ENCODE measurements at places on chromosomes 4 and X.

DNA sequence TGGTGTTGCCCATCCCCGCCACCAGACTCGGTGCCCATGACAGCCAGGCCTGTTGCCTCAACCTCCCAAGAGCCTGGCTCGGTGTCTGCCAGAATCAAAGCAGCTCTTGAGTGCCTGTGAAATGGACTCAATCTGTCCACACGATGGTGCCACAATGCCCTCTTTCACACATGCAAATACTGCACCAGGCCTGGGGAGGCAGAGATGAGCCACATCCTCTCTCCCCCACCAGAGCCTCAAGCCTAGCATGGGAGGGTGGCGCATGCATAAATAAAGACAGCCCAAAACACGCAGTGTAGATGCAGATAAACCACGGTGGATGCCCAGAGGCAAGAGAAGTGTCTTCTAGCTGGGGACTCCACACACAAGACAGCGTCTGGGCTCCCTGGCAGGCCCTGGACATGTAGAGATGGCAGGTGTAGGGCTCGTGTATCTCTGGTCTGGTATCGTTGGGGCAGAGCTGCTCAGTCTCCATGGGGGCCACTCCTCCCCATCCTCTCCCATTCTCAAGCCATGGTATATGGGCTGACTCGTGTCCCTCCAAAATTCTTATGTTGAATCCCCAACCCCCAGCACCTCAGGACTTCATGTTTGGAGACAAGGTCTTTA lies 65.6 kb downstream of the JAKMIP1 start:
- DNase-seq = no peak

GRCh38 chr4:160611181-160611580 lies 1508.3 kb downstream of the RAPGEF2 start:
- no peak for DNase-seq

DNA sequence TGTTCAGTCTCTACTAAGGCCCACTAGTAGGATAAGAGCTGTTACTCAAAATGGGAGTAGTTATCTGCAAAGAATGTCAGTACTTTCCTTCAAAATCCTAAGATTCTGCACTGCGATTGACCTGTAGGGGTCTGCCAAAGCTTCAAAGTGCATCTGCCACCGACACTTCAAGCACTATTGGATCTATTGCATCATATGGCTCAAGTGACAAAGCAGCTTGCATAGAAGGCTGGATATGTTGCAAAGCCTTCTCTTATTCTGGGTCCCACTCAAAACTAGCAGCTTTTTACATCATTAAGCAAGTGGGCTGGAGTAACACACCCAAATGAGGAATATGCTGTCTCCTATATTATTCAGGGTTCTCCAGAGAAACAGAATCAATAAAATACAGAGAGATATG lies 115.4 kb upstream of the EMCN start:
- DNase-seq = no peak

- DNase-seq = no peak
Measured at GRCh38 chr4:55297346-55297745, 48.7 kb upstream of the SRD5A3 start.

DNA sequence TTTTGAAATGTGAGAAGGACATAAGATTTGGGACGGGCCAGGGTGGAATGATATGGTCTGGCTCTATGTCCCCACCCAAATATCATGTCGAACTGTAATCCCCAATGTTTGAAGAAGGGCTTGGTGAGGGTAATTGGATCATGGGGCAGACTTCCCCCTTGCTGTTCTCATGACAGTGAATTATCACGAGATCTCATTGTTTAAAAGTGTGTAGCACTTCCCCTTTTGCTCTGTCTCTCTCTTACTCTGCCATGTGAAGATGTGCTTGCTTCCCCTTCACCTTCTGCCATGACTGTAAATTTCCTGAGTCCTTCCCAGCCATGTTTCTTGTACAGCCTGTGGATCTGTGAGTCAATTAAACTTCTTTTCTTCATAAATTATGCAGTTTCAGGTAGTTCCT lies 17.5 kb downstream of the MTMR8 start:
- no peak for DNase-seq

DNA sequence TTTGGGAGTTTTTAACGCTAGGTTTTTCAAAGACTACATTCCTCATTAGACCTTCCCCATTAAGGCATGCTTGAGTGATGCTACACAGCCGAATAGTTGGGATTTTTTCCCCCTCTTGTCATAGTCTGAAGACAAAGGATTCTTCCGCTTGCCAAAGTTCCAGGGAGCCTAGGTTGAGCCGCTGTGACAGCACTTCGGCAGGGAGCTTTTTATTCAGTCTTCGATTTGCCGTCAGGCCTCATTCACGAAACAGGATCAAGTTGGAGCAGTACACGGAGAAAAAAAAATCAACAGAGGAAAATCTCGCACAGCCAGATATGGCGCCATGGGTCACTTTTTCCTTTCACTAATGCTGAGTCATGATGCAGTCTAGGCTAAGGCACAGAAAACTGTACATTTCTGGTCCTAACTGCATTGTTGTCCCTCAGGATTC lies 24.3 kb downstream of the SHROOM3 start:
- DNase-seq = no peak

DNA sequence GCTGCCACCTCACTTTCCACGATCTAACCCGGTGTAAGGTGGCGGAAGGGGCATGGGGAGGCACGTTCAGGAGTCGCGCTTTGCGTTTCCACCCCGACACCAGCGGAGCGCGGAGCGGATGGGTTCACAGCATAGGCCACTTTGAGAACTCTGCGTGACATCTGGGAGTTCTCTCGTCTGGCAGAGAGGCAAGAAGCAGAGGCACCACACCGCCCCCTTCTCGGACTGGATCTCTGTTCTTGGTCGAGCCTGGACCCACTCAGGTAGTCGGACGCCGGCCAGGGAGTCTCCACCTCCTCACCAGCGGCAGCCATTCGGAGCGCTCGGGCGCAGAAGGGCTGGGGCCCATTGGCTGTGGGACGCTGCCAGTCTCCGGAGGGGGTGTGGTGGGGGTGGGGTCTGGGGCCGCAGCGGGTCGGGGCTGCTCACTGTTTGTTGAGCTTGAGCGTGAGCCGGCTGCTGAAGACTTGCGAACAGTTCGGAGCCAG lies at the start of gene DACH2:
Gene DACH2 (plus strand): TSS at position 428 of the 488 bp plus-strand sequence.
- peak; percentile 21 for DNase-seq

DNA sequence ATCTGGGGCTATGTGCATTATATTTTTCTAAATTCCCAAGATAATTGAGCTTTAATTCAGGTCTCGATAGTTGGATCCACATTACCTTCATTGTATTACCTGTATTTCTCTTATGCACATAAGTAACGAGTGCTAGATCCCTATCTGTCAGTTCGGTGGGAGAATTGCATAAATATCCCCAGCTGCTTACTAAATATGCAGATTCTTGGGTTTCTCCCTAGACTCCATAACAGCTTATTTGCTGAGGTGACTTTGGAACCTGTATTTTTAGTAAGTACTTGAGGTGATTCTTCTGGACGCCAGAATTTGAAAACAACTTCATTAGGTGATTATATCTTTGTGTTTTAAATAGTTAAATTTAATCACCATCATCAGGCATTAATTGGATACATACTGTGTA lies 15.0 kb downstream of the UGT8 start:
- peak; percentile 13 for DNase-seq

All from NCI-H2171 treated with DMSO at 0.1 percent for 48 hours (cell line).